ENCODE measurements at places on chromosomes 5 and 9.

- DNase-seq = peak; percentile 80
Measured at GRCh38 chr9:127942216-127943010, 4.8 kb upstream of the DPM2 start.

- no peak for DNase-seq
Measured at GRCh38 chr9:131813116-131813515, 73.2 kb upstream of the RAPGEF1 start.

DNA sequence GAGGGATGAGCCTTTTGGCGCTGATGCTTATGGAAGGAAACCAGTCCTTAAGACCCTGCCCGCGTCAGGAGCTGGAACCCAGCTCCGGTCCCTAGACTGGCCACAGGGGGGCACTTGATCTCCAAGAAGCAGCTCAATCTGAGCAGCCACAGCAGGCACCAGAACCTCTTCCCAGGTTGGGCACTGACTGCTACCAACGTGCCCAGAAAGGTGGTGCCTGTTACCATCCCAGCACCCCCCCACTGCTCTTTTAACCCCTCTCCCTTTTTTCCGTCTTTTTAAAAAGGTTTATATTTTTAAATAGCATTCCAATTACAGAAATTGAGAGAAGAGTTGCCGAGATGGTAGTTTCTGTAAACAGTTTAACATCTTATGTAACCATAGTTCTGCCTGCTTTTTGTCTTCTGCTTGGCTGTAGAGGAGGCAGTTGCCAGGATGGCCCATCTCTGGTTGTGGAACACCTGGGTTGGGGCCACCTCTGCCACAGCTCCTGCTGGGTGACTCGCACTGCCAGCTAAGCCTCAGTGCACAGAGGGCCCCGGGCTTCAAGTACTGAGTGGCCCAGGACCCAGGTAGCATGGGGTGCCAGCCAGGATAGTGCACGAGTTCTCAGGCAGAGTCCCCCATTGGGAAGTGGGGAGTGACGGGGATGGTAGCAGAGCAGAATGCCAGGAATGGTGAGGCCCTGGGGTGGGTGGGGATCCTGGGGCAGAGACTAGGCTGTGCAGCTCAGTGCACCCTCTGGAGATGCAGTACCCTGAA, 62.8 kb downstream of the PFDN1 start:
- peak; percentile 68 for DNase-seq

GRCh38 chr5:80407735-80408483, at the start of gene ZFYVE16:
Gene ZFYVE16, plus strand, starts transcription at chr5:80408064. Its CDS starts 26,084 bp downstream, at chr5:80434148.
- DNase-seq = peak; percentile 99

DNA sequence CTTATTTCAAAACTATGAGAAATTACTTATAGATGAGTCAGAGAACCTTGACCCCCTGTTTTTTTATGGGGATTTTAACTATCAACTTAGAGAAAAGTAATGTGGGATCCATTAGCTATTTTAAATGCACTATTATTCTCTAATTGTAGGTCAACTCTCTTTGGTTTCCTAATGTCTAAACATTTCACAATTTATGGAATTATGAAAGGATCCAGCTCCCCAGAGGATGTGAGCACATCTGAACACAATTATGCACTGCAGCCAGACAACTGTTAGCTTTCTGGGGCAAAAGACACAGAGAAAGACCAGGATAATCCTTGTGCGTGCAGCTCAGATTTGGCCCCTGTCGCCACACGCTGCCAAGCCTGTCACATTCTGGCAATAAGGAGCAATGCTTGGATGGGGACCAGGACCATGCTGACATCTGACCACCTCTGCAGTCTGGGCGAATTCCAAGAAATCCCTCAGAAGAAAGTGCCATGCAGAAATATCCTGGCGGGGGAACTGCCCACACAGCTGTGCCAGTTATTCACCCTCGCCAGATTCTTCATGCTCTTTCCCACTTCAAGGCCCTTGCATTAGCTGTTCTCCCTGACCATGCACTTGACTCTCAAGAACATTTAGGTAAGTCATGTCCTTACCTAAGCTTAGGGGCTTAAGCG, 22.2 kb upstream of the CMBL start:
- DNase-seq = no peak

- no peak for DNase-seq
Measured at GRCh38 chr5:117245130-117245529, 670.5 kb upstream of the SEMA6A start.

DNA sequence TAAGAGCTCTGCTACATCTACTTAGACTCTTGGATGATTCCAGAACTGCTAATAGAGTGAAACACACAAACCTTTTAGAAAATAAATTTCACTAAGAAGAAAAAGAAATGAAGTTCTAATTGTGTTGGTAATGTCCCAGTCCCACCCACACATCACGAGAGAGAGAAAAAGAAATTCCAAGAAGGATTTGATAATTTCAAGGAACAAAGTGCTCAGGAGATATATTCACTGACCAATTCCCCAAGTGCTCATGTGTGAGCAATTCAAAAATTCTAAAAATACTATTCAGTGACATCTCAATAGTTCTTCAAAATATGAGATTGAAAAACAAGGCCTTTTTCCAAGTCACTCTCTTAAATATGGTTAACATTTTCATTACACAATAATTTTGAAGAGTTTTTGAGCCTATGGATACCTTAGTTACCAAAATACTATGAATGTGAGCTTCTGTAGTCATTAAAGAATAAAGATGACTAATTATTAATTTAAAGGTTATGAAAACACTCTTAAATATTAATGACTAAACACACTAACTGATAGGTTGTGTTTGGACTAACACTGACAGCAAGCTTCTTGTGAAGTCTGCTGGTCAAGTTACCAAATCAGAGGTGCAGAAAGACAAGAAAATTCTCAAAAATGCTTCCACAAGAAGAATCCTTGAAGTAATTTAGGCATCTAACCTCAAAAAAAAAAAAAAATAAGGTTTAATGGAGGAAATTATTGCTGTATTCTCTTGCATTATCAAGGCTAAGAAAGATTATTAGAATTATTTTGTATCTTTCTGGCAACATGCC, 245.3 kb downstream of the PDE4D start:
- no peak for DNase-seq

DNA sequence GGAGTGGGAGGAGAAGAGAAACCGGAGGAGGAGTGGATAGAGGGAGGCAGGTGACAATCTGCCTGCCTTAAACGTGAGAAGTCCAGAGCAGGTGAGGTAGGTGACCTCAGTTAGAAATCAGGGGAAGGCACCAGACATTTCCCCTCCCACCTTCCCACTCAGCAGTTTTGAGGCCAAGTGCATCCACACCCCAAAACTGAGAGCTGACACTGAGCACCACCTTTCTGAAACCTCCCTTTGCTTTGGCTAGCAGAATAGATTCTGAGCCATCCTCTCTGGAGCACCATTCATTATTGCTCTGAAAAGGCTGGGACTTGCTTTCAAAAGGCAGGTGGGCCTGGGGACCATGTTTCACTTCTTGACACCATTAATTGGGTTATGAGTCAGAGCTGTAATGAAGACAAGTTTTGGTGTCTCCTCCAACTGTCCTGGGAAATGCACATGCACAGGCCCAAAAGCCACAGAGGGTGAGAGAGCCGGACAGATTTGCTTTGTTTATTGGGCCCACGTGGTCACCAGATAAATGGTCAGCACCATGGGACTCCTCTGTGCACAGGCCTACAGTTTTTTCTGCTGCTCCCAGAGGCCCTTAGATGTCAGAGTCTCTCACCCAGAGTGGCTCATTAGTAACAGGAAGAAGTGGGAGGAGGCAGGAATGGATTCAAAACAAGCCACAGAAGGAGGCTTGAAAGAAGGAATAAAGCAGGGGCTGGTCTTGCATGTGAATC, 314.7 kb downstream of the TLE1 start:
- no peak for DNase-seq

DNA sequence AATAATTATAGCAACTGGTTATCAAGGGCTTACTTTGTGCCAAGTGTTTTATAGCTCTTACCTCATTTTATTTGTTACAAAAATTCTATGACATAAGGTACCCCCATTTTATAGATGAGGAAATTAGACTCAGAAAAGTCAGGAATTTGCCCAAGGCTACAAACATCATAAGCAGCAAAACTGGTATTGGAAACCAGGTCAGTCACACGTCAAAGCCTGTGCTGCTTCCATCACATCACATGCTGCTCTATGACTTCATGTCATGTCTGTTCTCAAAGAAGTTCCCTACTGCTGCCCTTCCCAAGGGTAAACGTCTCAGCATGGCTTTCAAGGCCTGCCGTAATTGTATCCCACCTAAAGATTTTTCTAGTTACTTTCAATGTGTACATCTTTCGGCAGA, 6.9 kb upstream of the KIF2A start:
- DNase-seq = no peak

GRCh38 chr5:130966990-130967525, 198.0 kb downstream of the HINT1 start:
- peak; percentile 2 for DNase-seq

DNA sequence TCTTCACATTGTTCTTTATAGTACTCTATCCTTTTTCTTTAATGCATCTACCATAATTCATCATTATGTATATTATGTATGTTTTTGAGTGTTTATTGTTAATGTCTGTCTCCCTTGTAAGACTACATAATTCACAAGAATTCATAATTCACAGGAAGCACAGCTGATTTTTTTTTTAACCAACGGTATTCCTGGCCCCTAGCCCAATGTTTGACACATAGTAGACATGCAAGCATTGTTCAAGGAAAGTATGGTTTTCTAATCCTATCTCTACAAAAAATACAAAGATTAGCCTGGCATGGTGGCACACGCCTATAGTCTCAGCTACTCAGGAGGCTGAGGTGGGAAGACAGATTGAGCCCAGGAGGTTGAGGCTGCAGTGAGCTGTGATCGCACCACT, 160.6 kb downstream of the PPP2R2B start:
- no peak for DNase-seq

DNA sequence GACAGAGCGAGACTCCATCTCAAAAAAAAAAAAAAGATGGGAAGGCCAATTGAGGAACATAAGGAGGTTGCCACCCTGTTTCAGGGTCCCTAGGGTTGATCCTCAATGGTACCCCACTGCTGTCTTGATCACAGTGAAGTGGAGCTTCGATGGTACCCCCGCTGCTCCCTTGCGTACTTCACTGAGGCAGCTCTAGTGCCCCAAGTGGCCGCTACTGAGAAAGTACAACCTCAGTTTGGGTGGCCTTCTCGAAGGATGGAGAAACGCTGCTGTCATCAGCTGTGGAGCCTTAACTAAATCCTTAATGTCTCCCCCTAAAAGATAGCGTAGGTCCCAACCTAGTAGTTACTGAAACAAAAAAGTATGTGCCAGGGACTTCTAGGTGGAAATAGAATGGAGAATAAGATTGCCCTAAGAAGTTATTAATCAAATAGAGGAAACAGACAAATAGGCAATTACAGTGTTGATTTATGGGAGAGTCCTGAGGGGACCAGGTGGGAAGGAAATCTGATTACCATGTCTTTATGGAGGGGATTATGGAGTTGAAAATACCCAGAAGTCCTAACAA, 6.3 kb downstream of the TESK1 start:
- DNase-seq = peak; percentile 56

GRCh38 chr5:2890011-2890410, 138.5 kb upstream of the IRX2 start:
- DNase-seq = no peak

DNA sequence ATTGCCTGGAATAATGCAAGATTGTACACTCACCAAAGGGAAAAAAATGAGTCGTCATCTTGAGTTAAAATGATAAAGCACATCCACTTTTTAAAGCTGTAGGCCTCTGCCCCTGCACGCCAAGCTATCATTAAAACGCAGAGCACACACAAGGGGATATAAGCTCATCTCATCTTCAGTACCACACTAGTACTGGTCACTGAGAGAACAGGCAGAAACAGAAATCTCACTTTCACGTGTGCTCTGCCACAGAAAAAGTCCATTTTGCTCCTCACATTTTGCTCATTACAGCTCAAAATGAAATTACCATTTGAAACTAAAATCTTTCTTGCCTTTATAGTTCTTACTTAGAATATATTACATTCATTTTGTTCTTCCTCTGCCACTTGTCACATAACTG, 99.2 kb upstream of the SLC30A5 start:
- no peak for DNase-seq

- no peak for DNase-seq
Measured at GRCh38 chr9:90044710-90045151, 439.9 kb downstream of the GADD45G start.

DNA sequence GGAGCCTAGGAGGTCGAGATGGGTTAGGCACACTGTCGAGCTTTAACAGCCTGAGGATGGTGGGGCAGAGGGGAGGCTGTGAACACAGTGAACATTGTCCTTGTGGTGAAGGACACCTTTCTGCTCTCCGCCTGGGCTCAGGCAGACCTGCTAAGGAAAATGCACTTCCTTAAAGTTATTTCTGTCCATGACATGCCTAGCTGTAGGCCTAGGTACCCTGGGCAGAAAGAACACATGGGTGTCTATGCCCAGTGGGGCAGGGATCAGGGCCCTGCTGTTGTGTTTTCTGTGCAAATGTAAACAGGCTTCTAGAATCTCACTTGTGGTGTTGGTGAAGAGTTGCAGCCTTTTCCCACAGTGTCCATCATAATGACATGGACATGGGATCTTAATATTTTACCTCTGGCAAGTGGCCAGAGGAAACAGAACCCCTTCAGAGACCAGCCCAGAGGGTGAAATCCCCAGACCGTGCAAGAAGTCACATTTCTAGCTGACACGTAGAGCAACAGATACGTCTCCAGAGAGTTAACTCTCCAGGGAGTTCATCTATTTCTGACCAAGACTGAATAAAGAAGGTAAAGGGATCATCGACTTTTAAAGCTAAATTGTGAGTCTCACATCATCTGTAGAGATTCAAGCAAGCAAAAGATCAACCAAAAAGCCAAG, 79.2 kb downstream of the C9orf152 start:
- no peak for DNase-seq

DNA sequence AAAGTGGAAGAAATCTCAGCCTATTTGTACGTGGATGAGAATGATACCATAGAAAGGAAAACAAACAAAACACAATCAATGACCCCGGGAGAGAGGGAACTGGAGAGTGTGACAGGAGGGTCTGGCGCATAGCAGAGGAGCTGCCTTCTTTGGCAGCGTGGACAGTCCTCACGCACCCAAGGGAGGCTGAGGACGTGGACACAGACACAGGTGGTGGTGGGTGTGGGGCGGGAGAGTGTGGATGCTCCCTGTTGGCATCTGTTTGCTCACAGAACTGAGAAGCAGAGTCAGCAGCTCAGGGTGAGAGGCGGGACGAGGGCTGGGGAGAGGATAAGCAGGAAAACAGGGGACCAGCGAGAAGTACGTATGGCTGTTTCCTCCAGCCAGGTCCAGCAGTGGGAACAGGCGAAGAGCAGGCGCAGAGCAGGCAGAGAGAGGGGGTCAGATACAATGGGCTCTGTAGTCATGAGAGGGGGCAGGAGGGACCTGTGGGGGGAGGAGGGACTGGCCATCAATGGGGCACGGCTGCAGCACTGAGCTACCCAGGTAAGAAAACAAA, 10.0 kb downstream of the CMBL start:
- DNase-seq = no peak

- DNase-seq = peak; percentile 76
Measured at GRCh38 chr5:172958331-172959046, 735 bp upstream of the RPL26L1 start.

- DNase-seq = no peak
Measured at GRCh38 chr9:89899573-89899972, 294.8 kb downstream of the GADD45G start.

- DNase-seq = no peak
Measured at GRCh38 chr5:92222449-92222848, 839.3 kb upstream of the ARRDC3 start.
